Suprapubic skin (tissue), 4 donors: ENCODE measurements at places on chromosomes 4 and X. TPM values are rescaled to one million over a fixed set of nuclear protein-coding genes. Genes with fewer than 3 reads are reported as not detected.

- DNase-seq, result no peak
Observed at GRCh38 chr4:78766650-78767049, 9.5 kb upstream of the BMP2K start.

GRCh38 chr4:25131926-25132325, 28.3 kb downstream of the SEPSECS start:
- no peak for DNase-seq

USP17L18 gene
- not detected for total RNA-seq

DNAAF6 gene
- not detected for total RNA-seq

GRCh38 chrX:43019021-43019420, 241.1 kb upstream of the PPP1R2C start:
- no peak for DNase-seq

MAOA gene
- total RNA-seq, result 129 TPM

- no peak for DNase-seq
Observed at GRCh38 chr4:90495211-90495610, 368.0 kb downstream of the CCSER1 start.

DNA sequence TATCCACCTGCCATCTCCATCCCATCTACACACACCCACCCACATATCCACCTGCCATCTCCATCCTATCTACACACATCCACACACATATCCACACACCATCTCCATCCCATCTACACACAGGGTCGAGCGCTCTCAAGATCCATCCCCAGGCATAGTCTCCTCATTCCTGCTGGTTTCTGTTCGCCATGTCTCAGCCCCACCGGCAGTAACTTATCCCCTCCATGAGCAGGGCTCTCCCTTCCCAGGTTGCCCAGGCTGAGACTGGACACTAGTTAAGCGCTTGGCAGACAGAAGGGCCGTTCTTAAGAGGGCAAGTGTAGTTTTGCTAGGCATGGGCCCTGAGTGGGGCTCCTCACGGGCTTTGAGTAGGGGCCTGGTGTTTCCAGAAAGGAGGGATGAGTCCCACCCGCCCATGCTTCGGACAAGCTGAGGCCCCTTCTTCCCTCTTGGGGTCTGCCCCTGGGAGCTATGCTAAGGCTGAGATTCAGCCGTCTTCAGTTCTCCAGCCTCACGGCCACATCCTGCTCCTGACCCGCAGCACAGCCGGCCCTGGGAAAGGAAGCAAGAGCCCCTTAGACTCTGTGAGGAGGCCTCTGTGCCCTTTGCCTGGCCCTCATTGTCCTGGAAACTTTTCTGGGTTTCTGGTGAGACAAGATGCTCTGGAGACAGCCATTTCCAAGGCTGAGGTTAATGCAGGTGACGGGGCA, 20.4 kb downstream of the TMEM271 start:
- no peak for DNase-seq

GRCh38 chr4:7625071-7625470, 190.3 kb upstream of the PSAPL1 start:
- no peak for DNase-seq

- no peak for DNase-seq
Observed at GRCh38 chr4:104868958-104869357, 277.7 kb upstream of the TET2 start.

- DNase-seq, result no peak
Observed at GRCh38 chrX:10979956-10980355, 131.2 kb upstream of the HCCS start.

FIP1L1 gene
- total RNA-seq, result 57.5 TPM

DNA sequence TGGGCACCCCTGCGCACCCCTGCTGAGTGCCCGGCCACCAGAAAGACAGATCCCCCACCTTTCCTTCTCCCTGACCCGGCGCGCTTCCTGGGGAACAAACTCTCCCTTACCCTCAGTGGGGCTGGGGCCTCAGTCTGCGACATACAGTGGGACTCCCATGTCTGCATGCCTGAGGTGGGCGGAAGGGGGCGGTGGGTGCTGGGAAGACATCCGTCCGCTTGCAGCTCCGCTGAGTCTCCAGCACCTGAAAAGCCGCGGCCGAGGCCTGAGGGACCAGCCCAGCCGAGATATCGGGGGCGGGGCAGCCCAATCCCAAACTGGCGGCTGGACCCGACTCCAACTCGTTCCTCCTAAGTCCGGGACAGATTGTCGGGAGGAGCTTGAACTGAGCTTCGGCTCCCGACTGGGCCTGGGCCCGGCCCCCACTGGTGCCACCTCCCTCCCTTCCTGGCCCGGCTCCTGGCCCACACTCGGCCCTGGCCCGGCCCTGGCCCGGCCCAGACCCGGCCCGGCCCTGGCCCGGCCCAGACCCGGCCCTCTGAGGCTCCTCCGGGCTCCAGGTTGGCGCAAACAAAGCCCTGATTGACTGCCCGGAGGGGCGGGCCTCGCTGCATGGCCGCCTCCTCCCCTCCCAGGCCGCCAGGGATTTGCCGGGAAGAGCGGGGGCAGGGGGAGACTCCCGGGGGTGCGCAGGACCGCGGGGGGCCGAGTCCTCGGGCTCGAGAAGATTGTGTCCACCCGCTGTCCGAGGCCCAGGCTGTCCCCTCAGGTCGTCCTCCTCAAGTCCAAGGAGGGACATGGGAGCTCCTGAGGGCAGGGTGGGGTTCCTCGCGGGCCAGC, 877 bp upstream of the SLC16A2 start:
- DNase-seq, result peak; percentile 80

- no peak for DNase-seq
Observed at GRCh38 chr4:55338486-55338885, 7.6 kb upstream of the SRD5A3 start.

CT55 gene
- not detected for total RNA-seq

CDKL5 gene
- total RNA-seq, result 6.5 TPM

DNA sequence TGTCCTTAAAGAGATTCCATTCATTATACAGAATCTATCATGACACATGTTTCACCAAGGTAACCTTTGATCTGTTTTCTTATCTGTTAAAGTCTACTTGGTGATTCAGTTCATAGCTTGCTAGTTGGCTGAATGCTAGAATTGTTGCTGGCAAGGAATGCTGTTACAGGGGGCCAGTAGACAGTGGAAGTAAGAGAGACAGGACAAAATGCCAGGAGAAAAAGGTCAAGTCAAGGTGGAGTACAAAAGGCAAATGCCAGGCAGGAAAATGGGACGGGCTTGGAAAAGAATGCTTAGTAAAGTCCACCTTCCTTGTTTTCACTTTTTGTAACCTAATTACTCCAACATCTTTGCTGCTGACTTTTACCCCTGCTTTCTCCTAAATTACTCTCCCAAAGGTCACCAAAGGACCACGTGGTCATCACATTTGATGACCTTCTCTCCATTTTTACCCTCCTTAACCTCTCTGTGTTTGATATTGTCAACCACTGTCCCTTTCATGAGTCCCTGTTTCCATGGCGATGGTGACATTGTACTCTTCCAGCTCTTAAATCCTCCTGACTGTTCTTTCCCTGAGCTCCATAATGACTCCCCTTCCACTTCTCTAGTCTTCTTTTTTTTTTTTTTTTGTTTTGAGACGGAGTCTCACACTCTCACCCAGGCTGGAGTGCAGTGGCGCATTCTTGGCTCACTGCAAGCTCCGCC, 24.5 kb upstream of the TAPT1 start:
- no peak for DNase-seq

DMRTC1B gene
- not detected for total RNA-seq

TEX13C gene
- total RNA-seq, result not detected

TRIM60 gene
- not detected for total RNA-seq

GAGE12J gene
- total RNA-seq, result not detected

DNA sequence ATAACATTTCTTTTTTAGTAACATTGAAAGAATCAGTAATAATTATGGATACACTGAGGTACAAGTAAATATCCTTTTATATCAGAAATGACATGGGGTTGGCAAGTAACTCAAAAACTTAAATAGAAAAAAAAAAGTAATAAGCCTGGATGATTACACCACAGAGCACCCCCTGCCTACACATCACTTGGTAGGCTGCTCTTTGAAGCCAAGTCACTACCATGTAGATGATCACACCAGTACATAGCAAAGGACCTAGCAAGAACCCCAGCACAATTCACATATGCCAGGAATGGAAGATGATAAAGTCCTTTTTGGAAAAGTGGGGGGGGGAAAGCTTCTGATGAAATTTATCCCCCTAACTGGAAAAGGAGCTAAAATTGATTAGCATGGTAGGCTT, 56.9 kb downstream of the METTL14 start:
- no peak for DNase-seq

DNA sequence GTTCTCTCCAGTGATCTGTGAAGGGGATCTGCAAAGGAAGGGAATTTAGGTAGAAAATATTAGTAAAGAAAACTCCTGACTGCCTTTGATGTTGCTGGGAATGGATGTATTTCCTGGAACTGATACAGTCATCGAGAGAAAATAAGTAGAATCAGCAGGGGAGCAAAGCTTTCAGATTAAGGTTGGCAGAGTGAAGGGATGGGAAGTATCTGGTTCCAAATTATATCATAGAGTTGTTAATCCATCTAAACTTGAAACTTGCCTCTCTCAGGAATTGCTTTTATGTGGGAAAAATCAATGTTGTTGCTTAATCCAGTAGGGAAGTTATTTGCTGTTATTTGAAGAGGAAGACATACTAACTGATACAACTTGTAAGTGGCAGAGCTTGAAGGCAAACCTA, 19.3 kb downstream of the EPHA5 start:
- no peak for DNase-seq

GRCh38 chr4:44668526-44668925, 9.7 kb upstream of the GUF1 start:
- no peak for DNase-seq

DNA sequence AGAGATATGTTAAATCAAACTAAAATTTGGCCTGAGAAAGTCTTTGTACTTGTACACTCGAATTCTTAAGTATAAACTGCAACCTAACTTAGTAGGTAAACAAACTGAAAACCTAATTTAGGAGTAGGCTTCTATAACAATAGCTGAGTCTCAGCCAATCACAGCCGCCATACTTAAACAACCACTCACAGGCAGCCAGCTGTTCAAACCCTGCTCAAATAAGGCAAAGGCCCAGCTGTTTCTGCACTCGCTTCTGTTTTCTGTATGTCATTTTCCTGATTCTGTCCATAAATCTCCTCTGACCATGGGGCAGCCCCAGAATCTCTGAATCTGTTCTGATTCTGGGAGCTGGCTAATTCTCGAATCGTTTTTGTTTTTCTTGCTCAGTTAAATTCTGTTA, 7.8 kb upstream of the PLS3 start:
- no peak for DNase-seq

GRCh38 chr4:157242871-157243270, 22.3 kb downstream of the GRIA2 start:
- no peak for DNase-seq

GRCh38 chr4:183961795-183962194, 56.7 kb downstream of the STOX2 start:
- DNase-seq, result no peak

ODAPH gene
- total RNA-seq, result not detected
